Fibroblast of skin of left quadriceps (primary cell): ENCODE measurements at places on chromosomes 12 and 14.
A peak's percentile ranks its signal among the peaks of the same experiment; 100 is the strongest.

GRCh38 chr12:47799357-47799955 is 20.2 kb downstream of the HDAC7 start:
- no peak for DNase-seq

GRCh38 chr14:30193845-30194501 is 266.3 kb upstream of the PRKD1 start:
- DNase-seq, result peak; percentile 95

GRCh38 chr12:7716381-7716780 is 5.1 kb downstream of the DPPA3 start:
- no peak for DNase-seq

- DNase-seq, result peak; percentile 88
Observed at GRCh38 chr12:6944381-6945186, 762 bp downstream of the C12orf57 start.

- DNase-seq, result peak; percentile 62
Observed at GRCh38 chr12:106840243-106840642, 65.8 kb downstream of the RIC8B start.

- peak; percentile 21 for DNase-seq
Observed at GRCh38 chr12:104802208-104802607, 155.9 kb downstream of the SLC41A2 start.
